ENCODE measurements at places on chromosomes 7 and 10.

- no peak for DNase-seq
Observed at GRCh38 chr10:69574571-69574978, 1.4 kb upstream of the NEUROG3 start.

GRCh38 chr7:53351681-53352080 is 316.2 kb downstream of the POM121L12 start:
- DNase-seq, result no peak

DNA sequence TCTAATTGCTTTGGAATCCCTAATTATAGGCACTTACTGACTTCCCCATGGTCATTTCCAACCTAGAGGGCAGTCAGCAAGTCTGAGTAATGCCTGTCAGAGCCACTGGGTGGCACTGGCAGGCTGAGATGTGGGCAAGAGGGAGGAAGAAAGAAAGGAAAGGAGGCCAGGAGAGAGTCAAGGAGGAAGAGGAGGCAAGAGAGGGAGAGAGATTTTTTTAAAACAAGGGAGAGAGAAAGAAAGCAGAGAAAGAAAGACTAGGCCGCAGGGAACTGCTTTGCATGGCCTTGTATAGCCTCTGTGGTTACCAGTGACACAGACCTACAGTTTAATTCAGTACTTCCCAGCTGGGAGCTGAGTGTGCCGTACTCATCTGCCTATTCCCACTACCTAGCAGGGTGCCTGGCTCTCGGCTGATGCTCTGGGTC is 210.4 kb upstream of the ADO start:
- DNase-seq, result peak; percentile 80

GRCh38 chr10:126663880-126664279 is 6.6 kb downstream of the C10orf90 start:
- no peak for DNase-seq

- DNase-seq, result no peak
Observed at GRCh38 chr10:43073191-43073590, 3.7 kb upstream of the RET start.

DNA sequence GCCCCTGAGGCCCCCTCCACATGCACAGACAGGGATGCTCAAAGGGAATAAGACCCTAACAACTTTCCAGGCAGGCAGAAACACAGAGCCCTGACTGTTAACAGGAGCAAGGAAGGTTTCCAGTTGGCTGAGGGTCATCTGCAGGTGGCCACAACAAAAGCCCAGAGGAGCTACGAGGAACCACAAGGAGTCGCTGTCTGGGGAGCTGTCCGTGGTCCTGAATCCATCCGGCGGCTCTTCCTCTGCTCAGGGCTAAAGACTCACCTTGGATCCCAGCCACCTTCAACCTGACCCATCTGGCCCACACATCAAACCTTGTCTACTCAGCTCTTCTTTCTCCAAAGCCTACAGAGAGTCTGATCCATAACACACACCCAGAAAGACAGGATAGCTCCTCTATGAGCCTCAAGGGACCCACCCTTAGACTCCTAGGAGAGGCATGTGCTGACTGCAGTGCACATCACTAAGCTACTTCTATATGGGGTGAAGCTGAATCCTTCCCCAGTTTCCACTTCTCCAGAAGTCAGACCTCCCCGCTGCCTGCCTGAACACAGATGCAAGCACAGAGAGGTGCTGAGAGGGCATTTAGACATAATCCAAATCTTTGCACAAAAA is 104.0 kb downstream of the SLIT1 start:
- DNase-seq, result no peak

DNA sequence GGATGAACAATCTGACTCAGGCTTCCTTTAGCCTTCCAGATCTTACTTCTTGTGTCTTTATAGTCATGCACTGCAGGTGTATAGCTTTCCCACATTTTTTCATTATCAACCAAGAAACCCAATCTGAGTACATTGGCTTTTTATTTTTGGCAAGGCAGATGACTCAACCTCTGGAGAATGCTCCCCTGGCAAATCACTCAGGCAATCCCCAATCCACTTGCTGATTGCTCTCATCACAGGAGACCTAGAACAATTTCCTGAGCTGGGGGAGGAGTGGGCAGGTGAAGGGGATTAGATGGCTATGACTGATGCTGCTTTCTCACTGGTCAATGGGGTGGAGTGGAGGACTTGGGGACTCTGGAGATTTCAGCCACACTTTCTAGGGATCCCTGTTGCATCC is 134.4 kb downstream of the SLC16A9 start:
- DNase-seq, result no peak

DNA sequence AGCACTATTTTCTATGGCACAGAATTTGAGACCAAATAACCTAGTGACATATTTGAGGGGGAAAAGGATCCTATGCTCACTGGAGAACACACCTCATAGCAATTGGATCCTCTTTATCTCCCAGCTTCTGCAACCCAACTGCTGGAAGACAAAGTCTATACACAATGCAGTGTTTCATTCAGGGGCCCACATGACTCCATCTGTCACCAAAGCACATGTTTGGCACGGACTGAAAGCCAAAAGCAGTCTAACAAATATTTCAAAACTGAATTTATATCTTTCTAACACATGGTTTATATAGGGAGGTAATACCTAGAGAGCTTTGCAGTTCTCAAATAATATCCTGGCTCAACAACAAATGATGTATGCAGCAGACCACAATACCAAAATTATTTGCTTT is 39.2 kb downstream of the ADAM12 start:
- peak; percentile 61 for DNase-seq

DNA sequence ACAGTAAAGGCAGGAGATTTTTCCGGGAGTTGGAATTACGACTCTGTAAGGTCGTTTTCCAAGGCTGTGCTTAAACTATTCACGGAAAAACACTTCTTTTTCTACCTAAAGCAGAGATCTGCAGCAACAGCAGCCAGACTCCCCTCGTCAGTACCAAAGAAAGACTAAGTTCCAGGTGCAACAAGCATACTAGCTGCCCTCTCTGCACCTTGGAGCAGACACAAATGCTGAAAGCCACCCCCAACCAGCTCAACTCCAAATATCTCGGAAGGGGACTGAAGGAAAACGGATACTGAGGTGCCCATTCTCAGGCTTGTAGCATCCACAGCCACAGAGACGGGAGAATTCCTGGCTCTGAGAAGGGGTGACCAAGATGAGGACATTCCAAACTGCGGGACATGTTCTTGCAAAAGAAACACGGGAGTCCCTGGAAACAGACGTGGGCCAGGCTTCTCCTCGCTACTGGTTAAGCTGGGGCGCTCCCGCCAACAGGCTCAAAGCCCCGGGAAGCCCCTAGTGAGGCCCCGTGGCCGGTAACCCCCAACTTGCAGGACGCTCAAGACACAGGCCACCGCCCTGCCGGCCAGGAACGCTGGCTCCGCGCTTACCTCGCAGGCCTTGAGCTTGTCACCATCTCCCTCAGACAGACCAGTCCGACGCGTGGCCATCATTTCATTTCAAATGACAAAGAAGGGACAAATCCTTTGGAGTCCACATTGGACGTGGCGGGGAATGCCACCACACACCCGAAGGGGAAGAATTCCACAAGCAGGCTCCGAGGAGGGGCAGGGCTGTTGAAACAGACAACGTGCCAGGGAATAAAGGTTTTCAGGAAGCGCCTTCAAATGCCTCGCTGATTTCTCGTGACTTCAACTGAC is 2.2 kb downstream of the ARHGAP21 start:
- peak; percentile 37 for DNase-seq

- DNase-seq, result no peak
Observed at GRCh38 chr10:122421742-122422141, 32.7 kb upstream of the ARMS2 start.

- no peak for DNase-seq
Observed at GRCh38 chr10:104246976-104247375, 7.7 kb upstream of the GSTO1 start.

- no peak for DNase-seq
Observed at GRCh38 chr7:105800849-105801534, 75.4 kb downstream of the ATXN7L1 start.

DNA sequence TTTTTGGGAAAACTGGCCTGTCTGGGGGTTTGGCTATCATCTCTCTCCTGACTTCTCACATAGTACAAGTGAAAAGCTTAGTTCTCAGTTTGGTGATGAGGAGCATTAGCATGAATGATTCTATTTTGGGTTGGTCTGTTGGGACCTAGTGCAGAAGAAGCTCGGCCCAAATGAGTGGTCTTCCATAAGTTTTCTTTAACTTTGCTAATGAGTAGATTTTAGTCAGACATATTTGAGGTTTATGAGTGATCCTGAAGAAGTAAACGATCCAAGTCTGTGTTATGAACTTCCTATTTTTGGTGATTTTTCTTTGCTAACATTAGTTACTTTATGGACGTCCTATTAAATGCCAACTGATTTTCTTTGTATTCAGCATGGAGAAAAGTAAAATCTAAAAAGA is 51.7 kb upstream of the CALD1 start:
- DNase-seq, result no peak

GRCh38 chr10:132563485-132564248 is 26.1 kb downstream of the INPP5A start:
- DNase-seq, result no peak

GRCh38 chr10:79405995-79406515 is 39.4 kb downstream of the ZCCHC24 start:
- no peak for DNase-seq

DNA sequence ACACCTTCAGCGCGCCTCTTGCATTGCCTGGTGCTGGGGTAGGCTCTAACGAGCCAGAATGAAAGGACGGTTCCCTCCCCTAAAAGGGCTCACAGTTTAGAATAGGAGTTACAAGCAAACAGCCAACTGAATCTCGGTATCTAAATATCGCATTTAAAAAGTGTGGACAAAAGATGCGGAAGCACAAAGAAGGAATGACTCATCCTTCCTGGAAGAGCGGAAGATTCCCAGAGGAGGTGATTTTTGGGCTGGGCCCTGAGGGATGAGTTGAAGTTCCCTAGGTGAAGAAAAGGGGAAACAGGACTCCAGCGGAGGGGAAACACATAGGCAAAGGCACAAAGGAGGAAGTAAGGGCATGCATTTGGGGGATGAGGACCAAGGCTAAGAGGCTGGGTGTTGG is 29.9 kb downstream of the SRRM3 start:
- no peak for DNase-seq

DNA sequence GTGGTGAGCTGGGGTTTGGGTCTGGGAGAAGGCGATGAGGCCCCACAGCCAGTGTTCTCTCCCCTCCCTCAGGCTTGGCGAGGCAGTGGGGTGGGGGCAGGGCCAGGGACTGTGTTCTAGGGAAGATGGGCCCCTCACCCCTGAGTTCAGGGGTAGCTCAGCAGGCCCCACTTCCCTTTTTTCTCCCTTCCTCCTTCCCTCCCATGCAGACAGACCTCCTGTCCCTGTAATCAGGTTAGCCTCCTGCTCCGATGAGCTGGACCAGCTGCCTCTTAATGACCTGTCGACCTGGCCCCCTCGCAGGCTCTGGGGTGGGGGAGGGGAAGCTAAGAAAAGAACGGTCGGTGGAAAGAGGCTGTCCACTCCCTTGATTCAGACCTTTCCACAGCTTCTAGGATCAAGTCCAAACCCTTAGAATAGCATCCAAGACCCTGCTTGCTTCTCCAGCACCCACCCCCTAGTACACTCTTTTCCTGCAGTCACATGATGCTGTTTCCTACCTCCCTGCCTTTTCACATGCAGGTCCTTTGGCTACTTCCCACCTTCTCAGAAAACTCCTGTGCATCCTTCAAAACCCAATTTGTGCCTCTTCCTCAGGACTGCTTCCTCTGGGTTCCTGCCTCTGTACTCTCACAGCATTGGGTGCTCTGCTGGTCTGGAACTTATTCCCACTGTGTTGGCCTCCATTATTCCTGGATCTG is 64.1 kb downstream of the ZMIZ1 start:
- peak; percentile 42 for DNase-seq

DNA sequence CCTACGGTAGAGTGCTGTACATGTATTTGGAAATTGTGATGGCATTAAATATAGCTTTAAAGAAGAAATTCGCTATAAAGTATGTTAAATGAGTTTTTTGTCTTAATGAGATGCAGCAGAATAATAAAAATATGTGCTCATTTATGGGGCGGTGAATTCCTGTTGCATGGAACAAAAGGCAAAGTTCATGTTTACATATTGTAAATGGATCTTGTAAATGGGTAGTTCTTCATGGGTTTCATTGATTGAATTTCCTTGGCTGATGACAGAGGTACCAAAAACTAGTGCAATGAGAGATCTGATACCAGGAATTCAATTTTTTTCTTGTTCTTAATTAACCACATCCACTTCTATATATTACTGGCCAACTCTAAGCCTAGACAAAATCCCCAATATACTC is 284.2 kb downstream of the SUGCT start:
- no peak for DNase-seq

- DNase-seq, result no peak
Observed at GRCh38 chr7:42939457-42940240, 7.5 kb downstream of the MRPL32 start.

DNA sequence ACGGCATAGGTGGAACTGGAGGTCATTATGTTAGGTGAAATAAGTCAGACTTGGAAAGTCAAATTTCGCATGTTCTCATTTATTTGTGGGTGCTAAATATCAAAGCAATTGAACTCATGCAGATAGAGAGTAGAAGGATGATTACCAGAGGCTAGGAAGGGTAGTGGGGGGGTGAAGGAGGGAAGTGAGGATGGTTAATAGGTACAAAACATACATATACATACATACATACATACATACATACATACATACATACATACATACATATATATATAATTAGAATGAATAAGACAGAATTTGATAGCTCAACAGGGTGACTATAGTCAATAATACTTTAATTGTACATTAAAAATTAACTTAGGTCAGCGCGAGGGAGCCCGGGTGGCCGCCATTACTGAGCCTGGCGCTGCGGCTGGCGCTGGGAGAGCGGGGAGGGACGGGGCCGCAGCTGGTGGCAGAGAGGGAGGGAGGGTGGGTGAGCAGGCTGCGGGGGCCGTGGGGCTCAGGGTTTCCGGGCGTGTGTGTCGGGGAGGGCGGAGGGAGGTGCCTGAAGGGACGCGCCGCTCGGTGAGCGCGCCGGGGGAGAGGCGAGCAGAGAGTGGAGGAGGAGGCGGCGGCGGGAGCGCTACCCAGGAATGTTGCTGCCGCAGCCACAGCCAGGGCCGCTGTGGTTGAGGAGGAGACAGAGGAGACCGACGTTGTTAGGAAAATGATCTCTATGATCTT is 85.8 kb upstream of the EGFR start:
- peak; percentile 87 for DNase-seq

- DNase-seq, result no peak
Observed at GRCh38 chr10:103463499-103463898, 4.8 kb upstream of the CALHM1 start.

- DNase-seq, result no peak
Observed at GRCh38 chr7:13602036-13602435, 387.4 kb downstream of the ETV1 start.

GRCh38 chr7:123846217-123846891 is 1.4 kb downstream of the HYAL4 start:
- no peak for DNase-seq

- no peak for DNase-seq
Observed at GRCh38 chr7:64888561-64888900, 14.5 kb upstream of the ZNF273 start.

- DNase-seq, result no peak
Observed at GRCh38 chr7:90621125-90621746, 25.1 kb downstream of the CDK14 start.

- DNase-seq, result no peak
Observed at GRCh38 chr10:63664341-63664885, 143.2 kb downstream of the REEP3 start.

- peak; percentile 63 for DNase-seq
Observed at GRCh38 chr10:75375838-75376237, 25.7 kb downstream of the ZNF503 start.

GRCh38 chr10:103373544-103373943 is 5.8 kb downstream of the TAF5 start:
- no peak for DNase-seq

Data from Ammon's horn (tissue), 1 donor.